T-helper 1 cell (primary cell): ENCODE measurements at places on chromosomes 4 and X.

DNA sequence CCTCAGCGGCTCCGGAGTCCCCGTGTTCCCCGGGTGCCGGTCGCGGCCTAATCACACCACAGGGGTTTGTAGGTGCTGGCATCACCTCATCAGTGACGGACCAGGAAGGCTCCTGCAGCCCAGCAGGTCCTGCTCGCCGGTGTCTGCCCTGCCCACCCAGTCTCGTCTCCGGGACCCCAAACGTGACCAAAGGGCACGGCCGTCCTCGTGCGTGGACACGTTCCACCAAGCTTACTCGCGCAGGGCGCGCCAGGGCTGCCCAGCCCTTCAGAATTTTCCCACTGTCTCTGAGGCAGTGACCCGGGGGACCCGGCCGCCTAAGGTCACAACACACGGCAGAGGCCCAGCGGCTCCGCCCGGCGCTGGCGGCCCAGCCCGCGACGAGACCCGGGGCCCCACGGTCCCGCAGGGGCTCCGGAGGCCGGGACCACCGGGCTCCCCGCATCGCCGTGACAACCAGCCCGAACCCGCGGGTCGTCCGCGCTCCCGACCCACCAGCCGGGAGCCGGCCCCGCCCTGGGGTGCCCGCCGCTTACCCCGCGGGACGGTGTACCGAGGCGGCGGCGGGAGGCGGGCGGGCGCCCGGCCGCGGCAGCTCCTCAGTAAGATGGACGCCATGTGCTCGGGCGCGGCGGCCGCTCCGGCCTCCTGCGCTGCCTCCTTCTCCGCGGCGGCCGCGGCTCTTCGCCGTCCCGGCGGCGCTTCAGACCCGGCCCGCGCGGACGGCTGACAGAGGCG lies 454 bp downstream of the LETM1 start:
- no peak for DNase-seq

- DNase-seq: no peak
Observed at GRCh38 chrX:77174680-77175519, 272.3 kb upstream of the FGF16 start.

DNA sequence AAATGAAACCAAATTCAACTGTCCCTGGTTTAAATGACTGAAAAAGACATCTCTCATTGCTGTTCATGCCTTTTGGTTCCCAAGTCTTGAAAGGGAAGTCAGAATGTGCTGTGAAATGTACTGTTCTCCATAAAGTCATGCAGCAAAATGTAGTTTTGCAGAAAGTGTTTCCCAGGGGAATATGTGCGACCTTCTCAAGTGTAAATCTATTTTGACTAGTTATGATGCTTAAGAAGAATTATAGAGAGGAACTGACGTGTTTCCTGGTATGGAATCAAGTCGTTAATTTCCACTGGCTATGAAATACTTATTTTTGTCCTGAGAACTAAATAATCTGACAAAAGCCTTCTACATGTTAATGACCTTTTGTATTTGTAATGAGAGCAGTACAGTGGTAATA lies 223.1 kb downstream of the CLCN4 start:
- no peak for DNase-seq

DNA sequence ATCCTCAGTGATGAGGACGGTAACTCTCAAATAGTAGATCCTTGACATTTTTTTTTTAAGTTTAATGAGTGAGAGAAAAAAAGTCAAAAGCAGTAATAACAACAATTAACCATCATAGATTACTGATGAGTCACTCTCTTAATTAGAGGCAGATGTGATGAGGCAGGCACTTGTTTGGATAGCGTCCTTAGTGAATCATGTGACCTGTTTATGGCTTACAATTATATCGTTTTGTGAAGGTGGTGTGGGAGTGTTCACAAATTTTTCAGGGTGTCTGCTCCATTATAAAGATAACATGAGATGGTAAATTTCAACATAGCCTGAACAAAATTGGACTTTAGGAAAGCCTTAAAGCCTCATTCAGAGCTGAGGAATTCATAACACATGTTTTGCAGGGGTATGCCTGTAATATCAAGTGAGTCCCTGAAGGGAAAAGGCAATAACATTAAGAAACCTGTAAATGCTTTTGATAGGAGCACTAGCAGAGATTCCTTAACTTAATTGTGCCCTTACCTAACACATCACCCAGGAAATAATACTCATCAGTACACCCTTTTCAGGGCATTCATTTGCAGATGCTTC lies 51.9 kb upstream of the XIAP start:
- DNase-seq: no peak

- no peak for DNase-seq
Observed at GRCh38 chrX:81206476-81206875, 4.6 kb downstream of the SH3BGRL start.

DNA sequence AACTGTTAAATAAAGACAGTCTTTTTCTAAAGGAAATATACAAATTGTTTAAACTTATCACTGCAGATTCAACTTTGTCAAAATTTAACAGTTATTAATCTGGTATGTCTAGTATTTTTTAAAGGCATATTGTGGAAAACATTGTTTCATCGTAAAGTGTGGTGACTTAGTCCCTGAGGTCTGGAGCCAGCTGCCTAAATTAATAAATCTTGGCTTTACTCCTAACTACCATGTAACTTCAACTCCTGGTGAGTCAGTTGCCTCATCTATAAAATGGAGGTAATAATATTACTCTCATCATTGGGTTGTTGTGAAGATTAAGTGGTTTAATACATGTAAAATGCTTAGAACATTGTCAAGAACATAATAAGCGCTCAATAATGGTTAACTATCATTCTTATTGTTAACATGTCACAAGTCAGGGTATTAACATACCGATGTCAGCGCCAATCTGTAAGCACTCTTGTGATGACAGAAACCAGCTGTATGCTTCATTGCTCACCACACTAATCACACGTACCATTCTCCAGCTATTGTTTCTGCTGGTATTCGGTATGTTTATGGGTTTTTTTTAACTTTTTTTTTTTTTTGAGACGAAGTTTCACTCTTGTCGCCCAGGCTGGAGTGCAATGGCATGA lies 14.1 kb upstream of the SMIM43 start:
- no peak for DNase-seq

DNA sequence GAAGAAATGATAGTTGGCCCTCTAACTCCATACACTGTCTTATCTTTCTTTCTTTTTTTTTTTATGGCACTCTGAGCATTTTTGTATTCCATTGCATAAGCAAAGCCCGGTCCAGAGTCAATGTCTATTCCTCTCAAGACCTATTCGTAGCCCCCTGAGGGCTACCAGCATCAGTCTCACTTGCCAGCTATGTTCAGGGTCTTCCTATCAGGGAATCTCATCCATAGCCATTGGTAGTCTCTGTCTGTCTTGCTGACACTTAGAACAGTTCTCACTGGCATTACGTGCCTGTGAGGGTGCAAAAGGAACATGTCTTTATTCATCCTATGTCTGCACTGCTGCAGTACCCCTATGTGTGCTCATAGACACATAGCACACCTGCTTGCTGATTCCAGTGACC lies 51.0 kb downstream of the BMP2K start:
- no peak for DNase-seq

DNA sequence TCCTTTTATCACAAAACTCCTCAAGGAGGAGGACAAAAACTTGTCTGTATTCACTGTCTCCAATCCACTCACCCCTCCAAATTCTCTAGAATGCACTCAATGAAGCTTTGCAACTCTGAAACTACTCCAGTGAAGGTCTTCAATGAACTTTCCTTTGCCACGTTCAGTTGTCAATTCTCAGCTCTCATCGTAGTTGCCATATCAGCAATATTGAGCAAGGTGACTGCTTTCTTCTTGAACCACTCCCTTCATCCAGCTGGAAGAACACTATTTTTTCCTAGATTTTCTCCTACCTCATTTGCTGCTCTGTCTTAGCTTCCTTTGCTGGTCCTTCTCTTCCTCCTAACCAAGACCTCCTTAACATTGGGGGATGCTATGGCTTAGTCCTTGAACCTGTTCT lies 191.8 kb downstream of the KDR start:
- no peak for DNase-seq

DNA sequence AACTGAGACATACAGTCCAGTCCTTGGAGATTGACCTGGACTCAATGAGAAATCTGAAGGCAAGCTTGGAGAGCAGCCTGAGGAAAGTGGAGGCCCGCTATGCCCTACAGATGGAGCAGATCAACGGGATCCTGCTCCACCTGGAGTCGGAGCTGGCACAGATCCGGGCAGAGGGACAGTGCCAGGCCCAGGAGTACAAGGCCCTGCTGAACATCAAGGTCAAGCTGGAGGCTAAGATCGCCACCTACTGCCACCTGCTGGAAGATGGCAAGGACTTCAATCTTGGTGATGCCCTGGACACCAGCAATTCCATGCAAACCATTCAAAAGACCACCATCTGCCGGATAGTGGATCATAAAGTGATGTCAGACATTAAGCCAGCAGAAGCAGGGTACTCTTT lies 20.4 kb upstream of the FRMPD3 start:
- no peak for DNase-seq

DNA sequence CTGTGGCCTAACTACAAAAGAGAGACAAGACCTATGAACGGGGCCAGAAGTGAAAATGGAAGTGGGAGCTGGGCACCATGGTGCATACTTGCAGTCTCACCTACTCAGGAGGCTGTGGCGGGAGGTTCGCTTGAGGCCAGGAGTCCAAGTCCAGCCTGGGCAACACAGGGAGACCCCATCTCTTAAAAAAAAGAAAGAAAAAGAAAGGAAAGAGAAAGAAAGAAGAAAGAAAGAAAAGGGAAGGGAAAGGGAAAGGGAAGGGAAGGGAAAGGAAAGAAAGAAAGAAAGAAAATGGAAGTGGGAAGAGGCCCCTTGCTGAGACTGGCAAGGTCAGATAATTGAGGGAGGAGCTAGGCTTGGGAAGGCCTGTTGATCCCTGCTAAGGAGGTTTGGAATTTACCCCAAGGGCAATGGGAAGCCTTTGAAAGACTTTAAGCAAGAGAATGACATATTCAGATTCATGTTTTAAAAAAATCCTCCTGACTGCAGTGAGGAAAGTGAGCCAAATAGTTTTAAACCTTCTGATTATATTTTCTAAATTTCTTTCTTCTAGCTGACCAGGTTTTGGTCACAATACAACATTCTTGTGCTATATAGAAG lies 17.7 kb upstream of the HERC5 start:
- DNase-seq: no peak

DNA sequence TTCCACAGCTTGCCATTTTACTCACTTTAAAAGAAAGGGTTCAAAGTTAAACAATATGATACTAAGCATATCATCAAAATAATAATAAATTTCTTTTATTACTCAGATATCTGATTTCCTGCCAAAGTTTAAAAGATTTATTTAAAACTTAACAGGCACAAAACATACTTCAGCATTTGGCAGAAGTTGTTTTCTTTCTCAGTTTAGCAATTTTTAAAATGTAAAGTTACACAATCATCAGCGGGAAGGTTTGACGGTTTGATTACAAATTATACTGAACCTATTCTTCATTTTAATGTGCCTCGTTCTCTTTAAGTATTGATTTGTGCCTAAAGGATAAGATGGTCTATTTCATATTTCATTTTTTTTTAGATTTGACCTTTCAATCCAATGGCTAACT lies 227.2 kb downstream of the APBB2 start:
- no peak for DNase-seq

GRCh38 chrX:119008110-119008744 lies 33.8 kb downstream of the LONRF3 start:
- peak; percentile 12 for DNase-seq
